Neuronal stem cell (in vitro differentiated cells): ENCODE measurements at places on chromosomes 12 and 14.

GRCh38 chr12:50785406-50786001, 21.6 kb downstream of the ATF1 start:
- no peaks in the 10 kb centered on the region for H3K36me3 ChIP-seq
- no peak overlapping the region for H3K27ac ChIP-seq
- DNase-seq = no peak
- no peaks in the 10 kb centered on the region for H3K27me3 ChIP-seq
- no peak overlapping the region for H3K4me3 ChIP-seq

DNA sequence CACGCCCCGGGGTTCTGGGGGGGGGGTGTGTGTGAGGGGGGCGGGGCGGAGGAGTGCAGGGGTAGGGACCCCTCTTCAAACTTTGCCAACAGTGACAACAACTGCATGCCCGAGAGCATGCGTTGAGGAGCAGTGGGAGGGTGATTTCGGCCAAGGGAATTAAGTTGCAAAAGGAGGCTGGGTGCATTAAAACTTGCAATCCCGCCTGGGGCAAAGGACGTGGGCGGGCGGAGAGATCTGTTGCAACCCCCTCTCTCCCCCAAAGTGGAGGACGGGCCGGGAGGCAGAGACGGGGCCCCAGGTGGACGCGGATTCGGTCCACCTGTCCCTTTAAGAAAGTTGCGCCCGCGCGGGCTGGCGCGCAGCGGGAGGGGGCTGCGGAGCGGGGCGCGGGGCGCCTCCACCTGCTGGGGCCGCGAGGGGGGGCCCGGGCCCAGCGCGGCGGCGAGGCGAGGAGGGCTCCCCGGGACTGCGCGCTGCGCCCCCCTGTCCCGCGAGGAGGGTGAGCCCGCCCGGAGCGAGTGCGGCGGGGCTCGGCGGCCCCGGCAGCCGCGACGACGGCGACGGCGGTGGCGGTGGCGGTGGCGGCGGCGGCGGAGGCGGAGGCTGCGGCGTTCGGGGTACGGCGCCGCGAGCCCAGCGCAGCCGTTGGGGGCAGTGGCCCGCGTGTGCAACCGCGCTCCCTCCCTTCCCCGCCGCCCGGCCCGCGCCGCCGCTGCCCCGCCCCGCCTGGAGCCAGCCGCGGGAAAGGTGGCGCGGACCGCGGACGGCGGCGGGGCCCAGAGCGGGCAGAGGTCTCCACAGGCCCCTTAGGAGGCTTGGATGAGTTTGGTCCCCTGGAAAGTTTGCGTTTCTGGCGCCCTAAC, 530 bp upstream of the FOXN4 start:
- DNase-seq = no peak
- H3K4me1 ChIP-seq = no peaks in the 10 kb centered on the region

GRCh38 chr12:43108656-43109055, 443.3 kb downstream of the ADAMTS20 start:
- H3K4me3 ChIP-seq = no peak overlapping the region
- H3K27ac ChIP-seq = no peak overlapping the region
- DNase-seq = no peak

GRCh38 chr14:75627406-75627805, 33.3 kb downstream of the ERG28 start:
- no peak overlapping the region for H3K27ac ChIP-seq
- no peak for DNase-seq
- H3K4me1 ChIP-seq = no peaks in the 10 kb centered on the region
- H3K36me3 ChIP-seq = no peaks in the 10 kb centered on the region

DNA sequence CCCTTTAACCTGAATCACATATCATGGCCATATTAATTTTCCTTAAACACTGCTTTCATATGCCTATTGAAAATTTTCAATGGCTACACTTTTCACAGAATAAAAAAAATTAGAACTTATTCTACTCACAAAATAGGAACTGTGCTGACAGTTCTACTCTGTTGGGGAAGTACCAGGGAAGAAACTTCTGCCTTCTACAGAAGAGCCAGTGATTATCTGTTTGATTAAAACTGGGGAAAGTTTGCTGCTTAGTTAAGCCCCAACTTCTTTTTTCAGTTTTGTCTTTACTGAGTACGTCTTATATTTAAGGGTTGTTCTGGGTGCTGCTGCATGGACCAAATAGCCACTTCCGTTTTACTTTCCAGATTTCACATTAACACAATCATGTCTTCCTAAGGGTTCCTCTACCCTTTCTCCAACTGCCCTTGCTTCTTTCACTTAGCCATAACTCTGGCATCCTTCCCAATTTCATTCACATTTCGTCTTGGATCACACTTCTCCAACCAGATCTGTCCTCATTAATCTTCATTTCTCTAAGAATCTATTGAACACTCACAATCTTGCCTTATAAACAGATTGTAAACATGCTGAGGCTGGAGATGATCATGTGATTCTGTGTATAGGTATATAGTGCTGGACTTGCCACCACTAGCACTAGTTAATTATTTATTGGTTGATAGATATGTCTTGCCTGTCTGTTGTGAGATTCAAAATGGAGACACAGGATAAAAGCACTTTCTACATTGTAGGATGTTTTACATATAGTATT, 1.9 kb upstream of the SEL1L start:
- H3K27ac ChIP-seq = no peak overlapping the region
- no peaks in the 10 kb centered on the region for H3K36me3 ChIP-seq
- H3K4me3 ChIP-seq = no peak overlapping the region
- no peaks in the 10 kb centered on the region for H3K27me3 ChIP-seq

DNA sequence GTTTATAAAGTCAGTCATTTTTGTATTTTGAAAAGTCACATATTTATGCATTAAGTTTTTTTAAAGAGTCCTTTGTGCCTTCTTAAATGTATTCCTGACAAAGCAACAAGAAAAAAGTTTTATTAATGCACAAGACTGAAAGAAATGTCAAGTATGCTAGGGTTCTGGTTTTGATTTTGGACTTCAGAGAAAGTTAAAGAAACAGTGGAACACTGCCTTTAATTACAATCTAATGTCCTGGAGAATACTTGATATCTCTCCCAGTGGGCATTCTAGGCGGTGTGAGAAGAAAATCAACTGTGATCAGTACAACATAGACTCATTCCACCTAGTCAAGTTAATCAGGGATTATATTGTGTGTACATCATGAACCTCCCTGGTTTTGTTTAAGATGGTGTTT, 49.9 kb downstream of the PRICKLE1 start:
- no peak for DNase-seq
- no peaks in the 10 kb centered on the region for H3K36me3 ChIP-seq
- no peaks in the 10 kb centered on the region for H3K4me1 ChIP-seq
- no peaks in the 10 kb centered on the region for H3K27me3 ChIP-seq
- no peak overlapping the region for H3K4me3 ChIP-seq

- H3K36me3 ChIP-seq = no peaks in the 10 kb centered on the region
- no peak overlapping the region for H3K4me3 ChIP-seq
- no peak overlapping the region for H3K27ac ChIP-seq
- peaks cover 11% of the 10 kb centered on the region for H3K4me1 ChIP-seq
- no peaks in the 10 kb centered on the region for H3K27me3 ChIP-seq
These were observed 80.7 kb downstream of the FOXN3 start for GRCh38 chr14:89336338-89336737.

GRCh38 chr14:85037411-85037810, 492.5 kb upstream of the FLRT2 start:
- H3K4me1 ChIP-seq = no peaks in the 10 kb centered on the region
- no peak for DNase-seq
- H3K27me3 ChIP-seq = no peaks in the 10 kb centered on the region
